T-helper 17 cell (primary cell): ENCODE measurements at places on chromosomes 3 and 15. TPM values are rescaled to one million over a fixed set of nuclear protein-coding genes. Genes with fewer than 3 reads are reported as not detected.
A peak's percentile ranks its signal among the peaks of the same experiment; 100 is the strongest.

- DNase-seq = no peak
Observed at GRCh38 chr15:100194996-100195395, 146.8 kb downstream of the ADAMTS17 start.

- peak; percentile 62 for DNase-seq
Observed at GRCh38 chr15:67091071-67091979, 25.9 kb downstream of the SMAD3 start.

GRCh38 chr3:189455641-189456417, 175.4 kb upstream of the TP63 start:
- no peak for DNase-seq

MST1R gene
- 0.63 TPM for total RNA-seq

GRCh38 chr15:49441356-49441755, 18.3 kb downstream of the FGF7 start:
- DNase-seq = no peak
